Fibroblast of skin of scalp (primary cell): ENCODE measurements at places on chromosomes 7 and 10.

DNA sequence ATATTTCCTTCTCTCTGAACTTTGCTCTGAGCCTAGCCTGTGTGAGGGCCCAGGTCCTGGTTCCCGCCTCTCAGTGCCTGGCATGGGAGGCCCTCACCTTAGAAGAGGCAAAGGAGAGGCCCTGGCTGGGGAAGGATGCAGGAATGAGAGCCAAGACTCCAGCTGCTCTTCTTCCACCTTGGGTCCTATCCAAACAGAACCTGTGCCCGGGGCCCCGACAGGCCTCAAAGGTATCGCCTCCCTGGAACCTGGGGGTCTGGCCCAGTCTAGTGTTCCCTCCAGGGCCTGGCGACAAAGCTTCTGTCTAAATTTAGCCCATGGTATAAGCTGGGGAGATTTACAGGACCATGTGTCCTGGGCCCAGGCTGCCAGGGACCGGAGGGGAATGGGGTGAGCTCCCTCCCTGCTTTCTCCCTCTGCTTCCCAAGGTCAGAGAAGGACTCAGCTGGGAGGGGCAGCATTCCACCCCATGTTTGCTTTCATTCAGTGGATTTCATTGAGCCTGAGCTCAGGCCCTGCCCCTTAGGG is 12.0 kb upstream of the CRHR2 start:
- no peak for DNase-seq

DNA sequence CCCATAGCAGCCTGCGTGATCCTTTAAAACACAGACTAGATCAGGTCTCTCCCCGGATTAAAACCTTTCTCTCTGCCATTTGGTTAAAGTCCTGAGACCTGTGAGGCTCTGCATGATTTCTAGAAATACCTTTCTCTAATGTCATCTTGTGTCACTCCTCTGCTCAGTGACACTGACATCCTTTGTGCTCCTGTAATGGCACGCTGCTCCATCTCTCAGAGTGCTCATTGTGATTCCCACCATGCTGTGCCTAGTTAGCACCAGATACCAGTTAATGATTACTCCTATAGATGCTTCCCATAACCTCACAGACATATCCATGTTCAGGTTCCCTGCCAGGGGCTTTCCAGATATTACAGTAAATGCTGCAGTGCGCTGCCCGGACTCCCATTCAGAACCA is 11.7 kb upstream of the OR9A2 start:
- no peak for DNase-seq

GRCh38 chr7:4817178-4817901 is 41.9 kb downstream of the AP5Z1 start:
- no peak for DNase-seq

DNA sequence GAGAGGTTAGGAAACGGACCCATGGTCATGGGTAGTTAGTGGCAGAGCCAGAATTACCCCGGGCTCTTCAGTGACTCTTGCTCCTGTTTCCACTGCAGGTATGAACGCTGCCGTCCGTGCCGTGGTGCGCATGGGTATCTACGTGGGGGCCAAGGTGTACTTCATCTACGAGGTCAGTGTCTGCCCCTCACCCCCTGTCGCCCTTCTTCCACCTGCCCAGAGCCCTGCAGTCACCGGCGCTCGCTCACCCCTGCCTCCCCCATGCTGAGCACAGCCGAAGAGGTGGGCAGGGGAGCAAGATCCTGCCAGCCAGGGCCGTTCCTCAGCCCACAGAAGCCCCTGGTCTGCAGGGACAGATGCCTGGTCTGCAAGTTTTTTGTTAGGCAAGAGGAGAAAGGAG is 14.9 kb downstream of the PFKP start:
- no peak for DNase-seq

GRCh38 chr10:120989996-120990598 is 138.9 kb downstream of the WDR11 start:
- no peak for DNase-seq

GRCh38 chr10:77392851-77393250 is 244.8 kb downstream of the KCNMA1 start:
- peak; percentile 96 for DNase-seq

GRCh38 chr10:87734987-87735827 is 75.5 kb downstream of the PAPSS2 start:
- peak; percentile 78 for DNase-seq

DNA sequence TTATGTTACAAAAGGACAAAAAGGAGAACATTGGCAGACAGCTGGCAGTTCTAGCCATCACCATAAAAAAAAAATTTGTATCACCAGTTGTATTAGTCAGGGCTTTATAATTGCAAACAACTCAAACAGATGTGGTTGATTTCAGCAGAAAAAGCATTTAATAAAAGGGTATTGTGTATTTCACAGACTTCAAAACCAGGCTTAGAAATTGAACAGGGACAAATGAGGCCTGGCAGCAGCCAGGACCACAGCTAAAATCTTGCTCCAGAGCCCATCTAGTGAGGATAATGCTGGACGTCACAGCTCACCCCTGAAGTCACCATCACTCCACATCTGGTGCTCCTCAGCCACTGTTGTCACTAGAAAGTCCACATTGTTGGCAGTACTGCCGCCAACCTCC is 52.9 kb upstream of the CALD1 start:
- no peak for DNase-seq

DNA sequence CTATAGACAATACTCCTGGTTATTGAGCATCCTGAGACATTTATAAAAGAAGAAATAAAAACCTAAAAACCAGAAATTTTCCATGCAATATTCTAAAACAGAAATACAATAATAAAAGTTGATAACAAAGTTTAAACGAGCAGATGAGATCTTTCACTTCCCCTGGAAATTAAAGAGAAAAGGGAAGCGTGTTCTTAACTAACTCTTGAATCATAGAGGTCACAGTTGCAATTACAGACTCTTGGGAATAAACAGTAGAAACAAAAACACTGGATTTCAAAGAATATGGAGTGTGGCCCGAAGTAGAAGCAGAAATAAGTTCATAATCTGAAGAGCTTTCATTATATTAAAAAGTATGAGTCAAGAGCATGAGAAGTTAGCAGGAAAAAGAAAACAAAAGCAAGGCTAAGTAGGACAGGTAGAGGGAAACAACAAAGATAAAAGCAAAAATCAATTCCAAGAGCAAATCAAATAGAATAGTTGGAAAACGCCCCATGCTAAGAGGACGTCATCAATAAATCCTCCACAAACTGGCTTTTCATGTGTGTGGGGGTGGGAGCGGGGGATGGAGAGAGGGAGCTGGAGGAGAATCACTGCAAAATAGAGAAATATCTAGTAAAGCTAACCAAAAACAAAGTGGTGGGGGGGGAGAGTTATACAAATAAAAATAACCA is 55.2 kb upstream of the C10orf71 start:
- DNase-seq = no peak

GRCh38 chr7:105345003-105345402 is 43.7 kb downstream of the SRPK2 start:
- DNase-seq = no peak

- no peak for DNase-seq
Measured at GRCh38 chr7:92436612-92437445, 10.5 kb upstream of the GATAD1 start.

DNA sequence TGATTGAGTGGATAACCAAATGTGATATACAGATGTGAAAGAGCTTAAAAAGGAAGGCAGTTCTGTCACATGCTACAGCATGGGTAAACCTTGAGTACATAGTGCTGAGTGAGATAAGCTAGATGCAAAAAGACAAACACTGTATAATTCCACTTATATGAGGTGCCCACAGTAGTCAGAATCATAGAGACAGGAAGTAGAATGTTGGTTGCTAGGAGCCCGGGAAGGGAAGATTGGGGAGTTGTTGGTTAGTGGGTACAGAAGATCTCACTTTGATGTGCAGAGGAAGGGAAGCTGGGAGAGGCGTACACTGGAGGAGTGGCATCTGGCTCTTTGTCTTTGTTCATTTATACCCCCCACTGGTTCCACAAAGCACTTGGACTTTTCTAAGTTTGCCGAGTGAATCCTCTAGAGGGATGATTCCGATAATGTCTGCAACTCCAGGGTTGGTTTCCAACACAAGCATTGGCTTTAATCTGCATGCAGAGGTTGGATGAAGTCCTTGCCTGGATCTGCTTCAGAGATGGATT is 39.5 kb downstream of the TSPAN14 start:
- peak; percentile 85 for DNase-seq

- DNase-seq = no peak
Measured at GRCh38 chr7:116145245-116145852, 65.0 kb upstream of the TES start.

DNA sequence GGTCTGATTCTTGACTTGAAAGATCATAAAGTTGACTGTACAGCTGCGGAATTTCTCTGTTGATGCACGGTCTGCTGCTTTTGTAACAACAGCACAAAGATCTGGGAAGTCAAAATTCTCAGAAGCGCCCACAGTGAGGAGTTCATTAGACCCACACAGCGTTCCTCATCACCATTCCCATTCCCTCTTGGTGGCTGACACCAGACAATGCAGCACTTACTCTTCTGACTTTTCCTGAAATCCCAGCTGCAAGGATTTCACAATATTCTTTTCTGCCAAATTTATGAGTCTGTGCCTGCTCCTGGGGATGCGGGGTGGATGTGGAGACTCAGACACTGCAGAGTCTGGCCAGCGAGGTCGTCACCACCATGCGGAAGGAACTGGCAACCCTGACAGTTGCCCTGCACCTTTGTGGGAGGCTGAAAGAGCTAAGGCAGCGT is 233.9 kb downstream of the FANK1 start:
- peak; percentile 60 for DNase-seq

- peak; percentile 2 for DNase-seq
Measured at GRCh38 chr7:8433477-8434289, at the start of gene NXPH1. Gene NXPH1 (plus strand): TSS chr7:8433609.

DNA sequence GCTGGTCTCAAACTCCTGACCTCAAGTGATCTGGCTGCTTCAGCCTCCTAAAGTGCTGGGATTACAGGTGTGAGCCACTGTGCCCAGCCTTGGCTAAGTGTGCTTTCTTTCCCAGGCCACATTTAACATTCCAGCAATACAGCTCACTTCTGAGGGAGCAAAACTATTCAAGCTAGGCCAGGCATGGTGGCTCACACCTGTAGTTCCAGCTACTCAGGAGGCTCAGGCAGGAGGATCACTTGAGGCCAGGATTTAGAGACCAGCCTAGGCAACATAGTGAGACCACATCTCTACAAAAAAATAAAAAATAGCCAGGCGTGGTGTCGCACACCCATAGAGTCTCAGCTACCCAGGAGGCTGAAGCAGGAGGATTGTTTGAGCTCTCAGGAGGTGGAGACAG is 23.3 kb upstream of the TPST1 start:
- no peak for DNase-seq

DNA sequence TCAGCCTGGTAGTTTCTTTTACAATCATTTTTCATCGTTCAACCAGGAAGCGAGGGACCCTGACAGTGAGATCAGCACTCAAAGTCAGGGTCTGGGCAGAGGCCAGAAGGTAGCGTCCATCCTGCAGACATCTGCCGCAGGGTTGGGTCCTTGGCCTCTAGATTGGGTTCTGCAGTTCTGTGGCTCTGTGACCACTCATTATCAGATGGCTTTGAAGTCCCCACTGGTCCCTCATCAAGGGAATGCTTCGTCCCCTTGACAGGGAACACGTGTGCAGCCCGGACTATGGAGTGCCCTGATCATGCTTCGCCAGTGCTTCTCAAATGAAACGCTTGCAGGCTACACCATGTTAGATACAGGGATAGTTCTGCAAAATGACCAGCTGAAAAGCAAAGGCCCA is 64.1 kb downstream of the FRMPD2 start:
- no peak for DNase-seq

DNA sequence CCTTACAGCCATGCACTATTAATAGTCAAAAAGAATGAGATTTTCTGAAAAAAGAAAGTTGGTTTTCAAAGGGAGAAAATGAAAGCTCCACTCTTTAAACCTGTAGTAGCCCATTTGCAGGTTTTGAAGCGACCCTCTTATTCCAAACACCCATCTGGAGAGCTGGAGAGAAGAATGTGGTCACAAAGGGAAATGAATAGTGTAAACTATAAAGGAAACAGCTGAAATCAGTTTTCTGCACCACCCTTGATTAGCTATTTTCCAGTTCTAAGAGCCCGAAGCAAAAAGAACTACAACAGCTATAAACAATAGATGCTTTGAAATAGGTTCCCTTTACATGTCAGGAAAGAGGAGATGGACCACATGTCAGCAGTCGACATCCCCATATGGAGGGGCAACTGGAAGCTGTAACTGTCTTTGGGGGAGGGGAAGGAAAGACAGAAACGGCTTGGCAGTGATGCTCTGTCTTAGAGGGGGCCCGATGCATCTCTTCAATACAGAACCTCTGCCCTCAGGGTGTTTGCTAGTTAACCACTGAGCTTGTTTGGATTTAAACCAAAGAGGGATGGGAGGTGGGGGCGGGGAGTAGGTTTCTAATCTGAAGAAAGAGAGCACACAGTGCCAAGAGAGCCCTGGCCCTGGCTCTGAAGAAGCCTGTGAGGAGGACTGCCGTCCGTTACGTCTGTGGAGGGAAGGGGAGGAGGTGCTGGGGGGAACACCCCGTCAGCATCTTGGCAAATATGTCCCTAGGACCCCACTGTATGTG is 55.3 kb downstream of the CPVL start:
- no peak for DNase-seq

DNA sequence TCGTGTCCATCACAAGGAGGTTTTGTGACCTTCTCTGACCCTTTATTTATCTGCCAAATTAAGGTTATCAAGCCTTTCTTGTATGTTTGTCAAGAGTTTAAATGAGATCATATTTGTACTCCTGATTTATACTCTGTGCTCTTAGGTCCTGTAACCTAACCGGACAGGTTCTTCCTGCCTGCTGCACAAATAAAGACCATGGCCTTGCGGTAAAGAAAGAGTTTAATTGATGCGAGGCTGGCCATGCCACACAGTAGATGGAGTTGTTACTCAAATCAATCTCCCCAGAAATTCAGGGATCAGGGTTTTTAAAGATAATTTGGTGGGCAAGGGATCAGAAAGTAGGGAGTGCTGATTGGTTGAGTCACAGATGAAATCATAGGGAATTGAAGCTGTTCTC is 79.5 kb upstream of the LRGUK start:
- no peak for DNase-seq

DNA sequence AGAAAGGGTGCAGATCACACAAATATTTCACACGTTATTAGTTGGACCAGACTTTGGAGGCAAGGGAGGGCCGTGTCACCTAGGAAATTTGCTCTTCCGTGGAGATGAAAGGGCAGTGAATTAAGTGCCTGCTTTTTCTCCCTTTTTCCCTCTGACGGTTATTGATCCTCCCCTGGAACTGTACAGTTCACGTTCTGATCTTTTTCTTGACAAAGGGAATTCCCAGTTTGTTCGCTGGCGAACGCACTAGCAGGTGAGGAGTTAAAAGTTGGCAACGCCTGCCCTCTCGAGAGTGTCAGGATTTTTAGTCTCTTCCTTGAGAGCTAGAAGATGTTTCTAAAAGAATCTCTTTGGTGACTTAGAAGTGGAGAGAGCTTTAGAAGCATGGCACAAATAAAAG is 111.5 kb downstream of the TCF7L2 start:
- DNase-seq = no peak

DNA sequence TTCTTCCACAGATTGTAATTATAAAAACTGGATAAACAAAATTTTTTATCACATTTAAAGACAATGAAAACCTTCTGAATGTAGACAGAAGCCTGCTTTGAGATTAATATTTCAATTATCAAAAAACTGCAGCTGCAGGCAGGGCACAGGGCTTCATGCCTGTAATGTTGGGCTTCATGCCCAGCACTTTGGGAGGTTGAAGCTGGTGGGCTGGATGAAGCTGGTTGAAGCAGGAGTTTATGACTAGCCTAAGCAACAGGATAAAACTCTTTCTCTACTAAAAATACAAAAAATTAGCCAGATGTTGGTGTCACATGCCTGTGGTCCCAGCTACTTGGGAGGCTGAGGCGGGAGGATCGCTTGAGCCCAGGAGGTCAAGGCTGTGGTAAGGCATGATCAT is 41.2 kb downstream of the PDZD8 start:
- peak; percentile 49 for DNase-seq
